ENCODE measurements at places on chromosomes 1 and 21.

DNA sequence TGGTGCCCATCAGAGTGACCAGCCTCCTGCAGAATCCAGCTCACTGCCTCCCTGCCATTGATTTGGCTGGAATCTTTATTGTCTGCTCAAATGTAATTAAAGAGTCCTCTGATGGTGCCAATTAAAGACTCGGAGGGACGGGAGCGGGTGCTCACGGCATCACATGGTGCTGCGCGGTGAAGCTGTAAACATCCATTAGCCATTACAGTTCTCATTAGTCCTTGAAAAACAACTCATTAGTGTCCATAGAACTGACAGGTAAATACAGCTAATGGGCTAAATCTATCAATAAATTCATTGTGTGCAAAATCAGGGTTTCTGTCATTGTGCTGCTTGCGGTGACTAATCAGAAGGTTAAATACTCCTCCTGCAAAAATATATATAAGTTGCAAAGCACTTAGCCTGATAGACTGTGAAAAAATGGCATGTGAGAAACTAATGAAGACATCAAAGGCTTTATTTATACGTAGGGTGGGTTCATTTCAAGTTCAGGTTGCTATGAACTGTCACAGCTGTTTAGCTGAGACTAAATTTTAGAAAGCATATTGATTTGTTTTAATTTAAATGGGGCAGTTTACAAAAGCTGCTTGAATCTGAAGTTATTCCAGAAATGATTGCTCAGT lies 289.8 kb upstream of the POU3F1 start:
- DNase-seq = no peak

DNA sequence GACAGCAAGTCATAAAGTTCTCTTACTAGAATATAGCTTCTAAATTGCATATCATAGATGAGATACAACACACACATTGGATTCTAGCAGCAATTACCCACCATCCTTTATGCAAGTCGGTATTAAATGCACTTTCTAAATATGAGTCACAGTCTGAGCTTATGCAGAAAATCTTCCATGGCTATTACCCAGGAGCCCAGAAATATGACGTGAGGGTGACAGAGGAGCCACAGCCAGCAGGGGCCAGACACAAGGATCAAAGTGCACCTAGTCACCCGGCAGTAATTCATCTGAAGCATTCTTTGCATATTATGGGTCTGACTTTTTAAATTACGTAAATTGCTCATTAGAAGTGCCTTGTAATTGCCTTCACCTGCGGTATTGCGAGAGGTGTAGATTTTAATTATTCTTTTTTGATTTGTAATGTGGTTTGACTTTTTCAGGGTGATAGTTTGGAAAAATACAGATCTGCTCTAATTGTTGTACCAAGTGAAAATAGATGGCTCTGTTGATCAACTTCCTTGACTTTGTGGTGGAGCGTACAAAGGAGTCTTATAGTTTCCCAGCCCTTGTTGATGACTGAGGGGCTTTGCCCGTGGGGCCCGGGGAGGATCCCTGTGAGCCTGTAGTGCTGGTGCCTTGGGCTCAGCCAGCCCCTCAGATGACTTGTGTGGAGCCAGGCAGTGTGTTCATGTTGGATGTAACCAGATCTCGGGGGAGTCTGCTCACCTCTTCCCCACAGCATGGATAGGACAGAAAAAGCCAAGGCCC lies 470.0 kb upstream of the VAMP3 start:
- no peak for DNase-seq

DNA sequence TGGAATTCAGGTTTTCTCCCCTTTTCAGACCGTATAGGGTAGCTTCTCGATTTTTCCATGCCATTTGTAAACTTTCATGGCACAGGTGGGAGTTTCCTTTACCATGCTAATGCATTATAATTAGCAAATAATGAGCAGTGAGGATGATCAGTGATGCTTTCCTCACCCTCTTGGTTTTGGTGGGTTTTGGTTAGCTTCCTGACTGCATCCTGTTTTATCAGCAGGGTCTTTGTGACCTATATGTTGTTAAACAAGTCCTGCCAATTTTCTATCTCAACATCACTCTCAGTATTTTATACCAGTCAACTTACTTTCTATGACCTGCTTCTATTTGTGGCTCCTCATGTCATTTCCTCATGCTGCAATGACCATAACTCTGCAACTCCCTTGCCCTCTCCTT lies 1345.1 kb downstream of the NCAM2 start:
- no peak for DNase-seq

DNA sequence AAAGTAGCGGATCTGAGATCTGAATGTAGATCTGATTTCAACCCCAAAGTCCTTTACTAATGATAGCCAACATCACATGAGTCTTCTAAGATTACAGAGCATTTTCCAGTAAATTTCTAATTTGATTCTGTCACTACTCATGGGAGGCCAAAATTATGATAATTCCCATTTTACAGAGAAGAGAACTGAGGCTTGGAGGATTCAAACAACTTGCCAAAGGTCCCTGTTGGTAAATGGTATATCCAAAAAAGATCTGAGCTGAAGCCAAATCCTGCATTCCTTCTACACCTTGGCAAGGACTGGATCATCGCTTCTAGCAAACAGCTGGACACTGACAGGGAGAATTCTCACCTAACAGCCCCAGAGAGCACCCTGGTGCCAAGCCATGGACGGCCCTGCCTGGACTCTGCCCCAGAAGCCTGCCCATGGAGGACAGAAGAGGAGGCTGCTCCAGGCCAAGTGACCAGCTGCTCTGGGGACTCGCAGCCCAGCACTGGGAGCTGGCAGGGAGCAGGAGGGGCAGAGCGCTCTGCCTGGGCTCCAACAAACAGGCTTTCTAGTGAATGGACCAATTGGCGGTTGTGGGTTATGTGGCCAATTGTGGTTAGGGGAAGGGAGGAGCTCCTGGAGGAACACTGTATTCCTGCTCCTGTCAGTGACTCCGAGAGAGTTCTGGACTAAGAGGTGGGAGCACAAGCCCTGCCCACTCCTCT lies 6.4 kb upstream of the CSF1 start:
- no peak for DNase-seq

DNA sequence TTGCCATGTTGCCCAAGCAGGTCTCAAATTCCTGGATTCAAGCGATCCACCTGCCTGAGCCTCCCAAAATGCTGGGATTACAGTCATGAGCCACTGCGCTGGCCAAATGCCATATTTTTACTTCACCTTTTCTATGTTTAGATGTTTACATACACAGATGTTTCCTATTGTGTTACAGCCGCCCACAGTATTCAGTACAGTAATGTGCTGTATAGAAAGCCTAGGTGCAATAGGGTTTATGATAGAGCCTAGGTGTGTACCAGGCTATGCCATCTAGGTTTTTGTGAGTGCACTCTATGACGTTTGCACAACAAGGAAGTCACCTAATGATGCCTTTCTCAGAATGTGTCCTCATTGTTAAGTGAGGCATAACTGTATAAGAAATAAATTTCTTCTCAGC lies 153.4 kb downstream of the CHRM3 start:
- DNase-seq = no peak

DNA sequence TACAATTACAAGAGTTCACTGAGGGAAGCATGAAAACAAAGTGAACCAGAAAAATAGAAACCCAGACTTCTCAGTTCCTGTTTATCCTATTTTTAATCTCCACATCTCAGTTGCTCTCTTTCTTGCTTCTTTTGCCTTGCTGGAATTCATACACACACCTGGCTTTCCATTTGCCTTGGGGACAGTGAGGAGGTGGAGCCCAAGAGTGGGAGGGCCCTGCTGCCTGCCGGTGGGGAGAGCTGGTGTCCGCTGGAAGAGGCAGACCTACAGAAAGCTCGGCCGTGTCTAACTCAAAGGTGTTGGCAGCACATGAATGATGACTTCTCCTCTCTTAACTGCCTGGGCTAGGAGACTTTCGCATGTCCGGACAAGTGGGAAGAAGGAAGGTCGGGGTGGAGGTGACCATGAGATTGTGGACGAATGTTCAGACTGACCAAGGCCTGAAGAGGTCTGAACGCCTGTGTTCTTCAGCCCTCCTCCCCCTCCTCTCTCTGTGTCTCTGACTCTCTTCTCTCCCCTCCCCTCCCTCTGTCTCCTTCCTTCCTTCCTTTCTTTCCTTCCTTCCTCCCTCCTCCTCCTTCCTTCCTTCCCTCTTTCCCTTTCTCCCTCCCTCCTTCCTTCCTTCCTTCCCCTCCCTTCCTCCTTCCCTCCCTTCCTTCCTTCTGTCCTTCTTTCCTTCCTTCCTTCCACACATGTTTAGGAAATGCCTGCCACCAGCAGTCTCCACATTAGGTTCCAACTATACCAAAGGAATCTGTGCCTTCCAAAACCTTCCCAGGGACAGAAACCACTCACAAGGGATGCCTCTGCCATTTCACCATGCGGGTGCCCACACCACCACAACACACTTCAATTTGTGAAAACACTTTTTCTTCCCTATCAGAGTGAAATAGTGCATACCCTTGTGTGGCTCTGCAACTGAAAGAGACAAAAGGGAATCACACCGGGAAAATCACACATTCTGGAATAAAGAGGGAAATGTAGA lies 157.3 kb upstream of the RUNX1 start:
- no peak for DNase-seq

DNA sequence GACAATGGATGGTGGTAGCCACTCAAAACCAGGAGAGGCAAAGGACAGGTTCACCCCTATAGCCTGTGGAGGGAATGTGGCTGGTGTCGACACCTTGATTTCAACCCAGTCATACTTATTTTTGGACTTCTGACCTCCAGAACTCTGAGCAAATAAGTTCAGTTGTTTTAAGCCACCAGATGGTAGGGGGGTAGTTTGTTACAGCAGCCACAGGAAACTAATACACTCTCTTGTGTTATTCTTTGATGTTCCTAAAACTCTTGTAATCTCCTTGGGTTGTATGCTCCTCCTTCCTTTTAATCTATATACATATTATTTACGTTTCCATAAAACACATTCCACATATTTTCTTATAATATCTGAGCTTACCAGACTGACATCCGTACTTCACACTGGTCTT lies 65.9 kb downstream of the ZBTB18 start:
- no peak for DNase-seq

DNA sequence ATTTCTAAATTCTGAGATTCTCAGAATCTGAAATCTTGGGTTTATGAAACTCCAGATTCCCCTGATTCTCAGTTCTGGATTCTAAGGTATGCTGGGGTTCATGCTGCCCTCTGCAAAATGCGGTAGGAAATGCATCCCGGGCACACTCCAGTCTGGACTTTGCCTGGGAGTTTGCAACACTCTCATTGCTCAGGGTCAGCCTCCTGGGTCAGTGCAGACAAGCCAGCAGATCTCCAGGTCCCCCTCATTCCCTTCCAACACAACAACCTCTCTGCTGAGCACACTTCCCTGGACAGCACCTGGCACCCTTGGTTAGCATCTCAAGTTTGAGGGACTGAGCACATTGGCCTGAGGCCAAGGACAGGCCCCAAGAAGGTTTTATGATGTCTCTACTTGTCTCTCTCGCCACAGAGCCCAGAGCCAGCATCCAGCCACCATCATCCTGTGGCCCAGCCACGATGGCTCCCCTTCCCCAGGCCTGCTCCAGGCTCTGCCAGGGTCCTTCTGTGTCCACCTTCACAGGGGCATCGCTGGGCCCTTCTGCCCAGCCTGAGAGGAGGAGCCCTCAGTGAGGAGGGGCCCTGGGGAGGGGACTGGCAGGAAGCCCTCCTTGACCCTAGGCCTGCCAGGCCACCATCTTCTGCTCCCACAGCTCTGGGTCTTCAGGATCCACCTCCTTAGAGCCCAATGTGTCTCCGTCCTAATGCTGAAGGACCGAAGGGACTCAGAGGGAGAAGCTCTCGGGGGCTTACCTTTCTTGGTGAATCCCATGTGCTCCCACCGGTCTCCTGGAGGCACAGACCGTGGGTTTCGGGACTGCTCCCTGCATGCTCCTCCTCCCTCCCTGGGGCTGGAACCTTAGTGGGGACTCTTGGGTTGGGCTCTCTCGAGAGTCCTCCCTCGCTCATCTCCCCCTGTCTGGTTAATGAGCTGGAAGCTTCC lies 550.7 kb downstream of the PTPRU start:
- DNase-seq = no peak

DNA sequence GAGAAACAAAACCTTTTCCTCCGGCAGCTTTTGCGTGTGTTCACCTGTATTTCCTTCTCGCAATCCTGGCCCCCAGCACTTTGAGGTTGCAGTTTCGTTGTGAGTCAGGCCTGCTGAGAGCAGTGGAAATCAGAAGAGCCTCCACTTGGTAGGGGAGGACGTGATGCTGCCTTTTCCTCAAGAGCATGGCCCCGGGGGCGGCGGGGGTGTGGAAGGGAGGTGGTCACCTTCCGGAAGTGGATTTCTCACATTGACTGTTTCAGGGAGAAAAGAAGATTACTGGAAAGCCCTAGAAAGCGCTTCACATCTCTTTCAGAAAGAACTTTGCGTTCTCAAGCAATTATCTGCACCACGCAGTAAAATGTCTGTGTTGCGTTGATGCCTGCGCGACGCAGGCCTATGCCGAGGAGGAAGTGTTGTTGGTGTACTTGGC lies 12.2 kb upstream of the IL10 start:
- DNase-seq = peak; percentile 95

DNA sequence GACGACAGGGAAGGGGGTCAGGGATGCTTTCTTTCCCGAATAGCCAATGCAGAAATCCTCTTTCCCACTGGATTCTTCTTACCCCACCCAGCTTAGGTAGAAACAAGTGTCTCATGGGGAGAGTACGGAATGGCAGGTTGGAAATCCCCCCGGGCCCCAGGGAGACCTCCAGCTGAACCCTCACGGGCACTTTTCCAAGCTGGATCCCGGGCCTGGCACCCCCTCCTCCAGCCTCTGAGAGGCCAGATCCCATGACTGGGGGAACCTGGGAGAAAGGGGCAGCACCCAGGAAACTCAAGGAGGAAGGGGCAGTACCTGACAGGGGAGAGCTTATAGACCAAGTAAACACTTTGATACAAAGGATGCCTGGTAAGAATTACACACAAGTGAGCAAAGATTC lies 1.3 kb downstream of the PKP1 start:
- DNase-seq = no peak

DNA sequence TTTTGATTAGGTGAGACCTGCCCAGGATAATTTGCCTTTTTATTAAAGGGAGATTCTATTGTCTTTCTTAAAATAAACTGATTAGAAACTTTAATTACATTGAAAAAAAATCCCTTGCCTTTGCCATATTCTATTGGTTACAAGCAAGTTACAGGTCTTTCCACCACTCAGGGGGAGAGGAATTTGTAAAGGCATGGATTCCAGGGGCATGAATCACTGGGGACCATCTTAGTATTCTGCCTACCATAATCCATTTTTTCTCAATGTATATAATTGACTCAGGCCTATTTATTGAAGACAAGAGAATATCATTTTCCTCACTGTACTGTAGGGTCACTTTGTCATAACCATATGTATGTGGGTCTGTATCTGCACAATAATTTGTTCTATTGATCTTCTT lies 124.3 kb upstream of the PDE4B start:
- DNase-seq = no peak

DNA sequence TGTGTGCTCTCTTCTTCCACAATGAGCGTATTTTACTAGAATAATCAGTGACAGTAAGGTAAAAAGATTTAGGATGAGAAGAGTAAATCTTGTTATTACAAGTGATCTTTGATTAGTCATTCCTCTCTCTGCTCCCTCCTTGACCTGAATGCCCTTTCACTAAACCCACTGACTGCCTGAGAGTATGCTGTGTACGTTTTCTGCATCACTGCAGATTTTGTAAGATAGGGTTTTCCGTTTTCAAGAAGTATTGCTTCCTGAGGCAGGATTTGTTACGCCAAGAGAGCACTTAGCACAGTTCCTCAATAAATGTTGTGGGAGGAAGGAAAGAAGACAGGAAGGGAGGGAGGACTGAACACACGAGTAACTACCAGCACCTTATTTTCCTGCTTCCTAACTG lies 7.7 kb upstream of the LAMB3 start:
- no peak for DNase-seq

Measured in activated naive CD4-positive, alpha-beta T cell treated with Interleukin-2 at 50 U/mL for 16 hours (primary cell).